ENCODE measurements at places on chromosomes 5 and 9.

DNA sequence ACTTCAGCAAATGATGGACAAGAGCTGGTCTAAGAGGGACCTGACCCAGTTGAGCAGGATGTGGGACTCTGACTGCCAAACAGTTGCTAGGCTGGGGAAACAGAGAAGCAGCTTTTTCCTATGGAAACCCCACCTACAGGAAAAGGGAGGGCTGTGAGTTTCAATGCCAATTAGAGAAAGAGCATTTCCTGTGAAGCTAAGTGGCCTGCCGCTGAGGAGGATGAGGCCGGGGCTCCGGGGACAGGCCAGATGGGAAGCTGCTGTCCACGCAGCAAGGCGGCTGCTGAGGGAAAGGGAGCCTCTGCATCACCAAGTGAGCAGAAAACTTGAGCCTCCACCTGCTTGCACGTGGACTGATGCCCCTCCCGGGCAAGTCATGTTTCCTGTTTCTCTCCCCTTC, at the start of gene PCDH12:
Gene PCDH12 (minus strand): TSS at position 90 of the 400 bp plus-strand sequence. CDS start 351 bp downstream, outside the sequence.
- no peak for DNase-seq

- no peak for DNase-seq
Measured at GRCh38 chr5:154646745-154647113, 108.4 kb upstream of the LARP1 start.

DNA sequence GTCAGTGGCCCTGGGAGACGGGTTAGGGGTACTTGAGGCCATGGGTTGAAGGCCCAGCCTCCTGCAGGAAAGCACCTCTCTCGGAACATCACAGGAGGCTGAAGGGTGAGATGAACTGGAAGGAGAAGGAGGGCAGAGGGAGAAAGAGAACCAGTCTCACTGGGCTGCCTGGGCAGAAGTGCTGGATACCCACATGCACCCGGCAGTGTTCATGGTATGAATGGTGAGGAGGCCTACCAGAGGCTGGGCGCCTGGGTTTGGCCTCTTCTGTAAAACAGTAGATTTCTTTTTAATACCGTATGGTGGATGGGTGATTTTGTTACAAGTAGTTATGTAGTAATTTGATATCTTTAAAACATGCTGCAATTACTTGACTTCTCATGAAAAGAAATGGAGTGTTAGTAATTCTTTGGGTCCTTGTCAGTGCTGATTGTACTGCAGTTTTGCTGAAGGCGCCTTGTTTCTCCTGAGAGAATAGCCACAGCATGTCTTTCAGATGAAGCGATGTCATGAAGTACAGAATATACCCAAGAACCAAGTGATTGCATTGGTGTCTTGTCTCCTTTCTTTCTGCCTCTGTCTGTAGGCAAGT, 258.6 kb downstream of the FANCC start:
- no peak for DNase-seq

- DNase-seq: no peak
Measured at GRCh38 chr9:23622396-23622795, 203.6 kb downstream of the ELAVL2 start.

GRCh38 chr5:54224103-54224826, 86.1 kb downstream of the ARL15 start:
- no peak for DNase-seq

DNA sequence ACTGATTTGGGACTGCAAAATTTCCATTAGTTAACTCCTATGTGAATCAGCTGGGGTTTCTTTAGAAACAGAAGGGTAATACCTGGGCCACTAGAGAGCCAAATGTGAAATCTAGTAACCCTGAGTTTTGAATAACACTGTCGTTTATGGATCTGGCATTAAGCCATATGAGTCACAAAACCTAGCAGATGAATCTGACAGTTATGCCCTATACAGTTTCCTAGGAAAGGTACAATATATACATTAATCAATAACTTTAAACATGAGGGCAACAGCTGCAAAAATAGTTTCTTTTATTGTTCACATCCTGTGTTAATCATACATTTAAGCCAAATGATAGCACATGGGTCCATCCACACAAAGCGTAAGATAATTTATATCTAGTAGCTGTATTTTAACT, 56.9 kb downstream of the PAM start:
- peak; percentile 74 for DNase-seq

GRCh38 chr5:3694819-3695218, 99.2 kb downstream of the IRX1 start:
- DNase-seq: no peak

DNA sequence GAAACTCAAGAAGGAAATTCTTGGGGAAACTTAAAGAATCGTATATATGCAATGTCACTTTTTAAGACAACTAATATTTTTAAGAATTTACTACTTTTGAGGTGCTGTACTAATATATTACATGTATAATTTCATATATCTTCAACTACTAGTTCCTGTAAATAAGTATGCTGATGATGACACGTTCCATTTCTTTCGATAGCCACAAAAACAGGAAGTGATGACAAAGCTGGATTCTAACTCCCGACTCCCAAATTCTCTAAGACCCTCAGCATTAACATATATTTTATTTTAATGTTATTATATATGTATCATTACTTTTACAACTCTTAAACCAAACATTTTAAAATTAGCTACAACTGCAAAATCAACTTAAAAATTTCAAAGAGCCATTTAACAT, 74.8 kb downstream of the STK32A start:
- DNase-seq: no peak

DNA sequence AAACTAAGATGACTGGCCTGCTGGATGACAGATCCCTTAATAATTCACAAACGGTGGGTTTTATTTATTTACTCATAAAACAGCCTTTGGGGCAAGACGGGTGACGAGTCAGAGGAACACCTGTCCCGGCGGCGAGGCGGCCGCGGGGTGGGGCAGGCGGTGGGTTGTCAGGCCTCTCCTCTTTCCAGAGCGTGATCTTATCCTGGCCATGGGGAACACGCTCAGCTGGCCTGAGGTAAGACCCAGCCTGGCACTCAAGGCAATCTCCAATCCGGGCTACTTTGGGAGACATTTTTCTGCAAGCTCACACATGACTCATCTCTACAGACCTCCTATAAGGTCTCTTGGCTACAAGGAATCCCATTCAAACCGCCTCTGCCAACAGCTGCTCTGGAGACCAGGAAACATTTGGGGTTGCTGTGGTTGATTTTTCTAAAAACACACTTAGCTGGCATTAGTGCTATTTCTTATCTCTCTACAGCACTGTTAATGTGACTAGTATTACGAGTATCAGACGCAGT, 6.3 kb downstream of the RAPGEF1 start:
- DNase-seq: no peak

- DNase-seq: no peak
Measured at GRCh38 chr9:73741316-73741715, 589.7 kb downstream of the ANXA1 start.

GRCh38 chr5:78601559-78602314, 46.8 kb downstream of the LHFPL2 start:
- no peak for DNase-seq

DNA sequence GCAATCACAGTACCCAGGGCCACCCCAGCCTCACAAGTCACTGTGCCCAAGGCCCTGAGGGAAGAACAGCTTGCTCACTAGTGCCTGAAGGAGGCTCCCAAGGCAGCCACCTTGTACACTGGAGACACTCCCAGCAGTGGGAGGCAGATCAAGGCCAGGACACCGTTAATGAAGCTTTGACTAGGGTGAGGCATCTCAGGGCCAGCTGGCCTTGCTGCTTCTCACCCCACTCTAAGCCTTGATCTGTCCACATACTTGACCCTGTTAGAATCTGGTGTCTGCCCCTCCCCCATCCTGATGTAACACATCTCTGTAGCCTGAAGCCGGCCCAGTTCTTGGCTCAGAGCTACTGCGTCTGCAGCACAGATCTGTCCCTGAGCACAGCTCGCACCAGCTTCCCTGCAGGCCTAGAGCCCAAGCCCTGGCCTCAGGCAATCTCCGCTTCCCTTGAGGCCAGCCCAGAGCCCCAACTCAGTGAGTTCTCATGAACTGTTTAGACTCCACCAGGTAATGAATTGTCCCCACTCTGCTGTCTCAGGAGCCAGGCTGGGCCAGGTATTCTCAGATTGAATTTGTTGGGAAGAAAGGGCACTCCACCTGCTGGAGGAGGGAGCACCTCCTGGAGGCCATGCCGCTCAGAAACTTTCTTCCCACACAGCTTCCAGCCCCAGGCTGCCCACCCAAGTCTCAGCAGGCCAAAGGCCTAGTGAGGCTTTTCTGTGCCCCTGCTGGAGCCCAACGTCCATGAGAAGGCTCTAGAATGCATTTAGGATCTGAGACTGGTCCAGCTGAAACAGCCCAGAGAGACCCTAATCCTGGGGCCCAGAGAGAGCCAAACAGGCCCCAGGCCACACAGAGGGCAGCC, 13.4 kb upstream of the JADE2 start:
- DNase-seq: no peak

GRCh38 chr5:82595113-82595512, 317.0 kb upstream of the RPS23 start:
- no peak for DNase-seq

DNA sequence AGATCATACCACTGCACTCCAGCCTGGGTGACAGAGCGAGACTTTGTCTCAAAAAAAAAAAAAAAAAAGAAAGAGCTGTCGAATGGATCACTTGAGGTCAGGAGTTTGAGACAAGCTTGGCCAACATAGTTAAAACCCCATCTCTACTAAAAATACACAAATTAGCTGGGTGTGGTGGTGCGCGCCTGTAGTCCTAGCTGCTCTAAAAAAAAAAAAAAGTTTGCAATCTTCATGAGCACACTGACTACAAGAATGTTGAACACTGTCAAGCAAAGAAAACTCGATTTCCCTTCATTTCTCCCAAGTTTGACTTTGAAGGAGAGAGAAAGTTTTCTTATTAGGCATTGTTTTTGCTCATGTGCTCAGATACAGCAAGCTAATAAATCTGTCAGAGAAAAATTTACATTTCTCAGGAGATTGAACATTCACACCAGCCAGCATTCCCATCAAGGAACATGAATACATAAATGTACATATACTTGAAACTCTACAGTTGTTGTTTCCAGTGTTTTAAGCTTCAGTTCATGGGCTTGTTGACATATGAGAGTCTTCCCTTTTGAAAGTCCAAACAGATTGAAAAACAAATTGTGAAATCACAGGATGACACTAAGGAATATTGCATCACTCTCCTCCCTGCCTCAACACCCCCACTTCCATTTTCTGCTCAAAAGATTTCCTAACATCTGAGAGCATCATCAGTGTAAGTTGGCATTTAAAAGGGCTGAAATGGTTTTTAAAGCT, 81.8 kb downstream of the ARRDC3 start:
- no peak for DNase-seq

GRCh38 chr5:133401731-133402347, 210.5 kb downstream of the FSTL4 start:
- no peak for DNase-seq

DNA sequence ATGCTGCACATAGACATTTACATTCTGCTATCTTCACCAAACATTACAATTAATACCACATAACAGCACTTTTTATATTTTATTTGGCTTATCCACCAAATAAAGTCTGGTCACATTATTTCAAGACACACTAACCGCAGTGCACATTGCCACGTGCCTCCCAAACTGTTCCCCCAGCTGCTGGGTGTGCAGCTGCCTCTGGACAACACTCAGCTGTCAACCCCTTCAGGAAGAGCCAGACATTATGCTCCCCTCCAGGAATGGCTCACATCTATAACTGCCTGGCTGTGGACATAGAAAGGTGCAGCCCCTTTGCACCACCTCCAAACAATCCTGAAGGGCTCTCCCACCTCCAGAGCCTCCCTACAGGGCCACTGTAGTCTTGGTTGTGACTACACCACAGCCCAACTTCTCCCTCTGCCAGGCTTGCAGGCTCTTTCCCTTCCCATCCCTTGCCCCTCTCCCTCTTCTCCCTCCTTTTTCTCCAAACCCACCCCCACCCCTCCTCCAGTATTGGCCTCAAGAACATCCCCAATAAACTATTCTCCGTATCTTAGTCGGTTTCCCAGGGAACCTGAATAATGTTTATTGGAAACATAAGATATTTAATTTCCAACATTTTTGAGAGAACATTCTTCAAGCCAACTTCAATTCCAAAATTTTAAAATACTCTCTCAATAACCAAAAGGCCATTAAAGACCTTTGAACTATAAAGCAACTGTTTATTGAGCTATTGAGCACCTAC, 372.3 kb downstream of the CTNND2 start:
- DNase-seq: no peak

GRCh38 chr5:40404613-40405012, 275.1 kb upstream of the PTGER4 start:
- no peak for DNase-seq

GRCh38 chr9:522190-522589, 307.5 kb downstream of the DOCK8 start:
- DNase-seq: no peak

Measured in NCI-H2081 treated with DMSO at 0.1 percent for 48 hours (cell line).